Right cardiac atrium (tissue), 5 donors: ENCODE measurements at places on chromosomes 11 and 22.

- DNase-seq, result peak; percentile 12
Measured at GRCh38 chr11:1484061-1484671, 2.4 kb downstream of the MOB2 start.

- no peak for DNase-seq
Measured at GRCh38 chr11:57481915-57482781, 21.8 kb downstream of the RTN4RL2 start.

DNA sequence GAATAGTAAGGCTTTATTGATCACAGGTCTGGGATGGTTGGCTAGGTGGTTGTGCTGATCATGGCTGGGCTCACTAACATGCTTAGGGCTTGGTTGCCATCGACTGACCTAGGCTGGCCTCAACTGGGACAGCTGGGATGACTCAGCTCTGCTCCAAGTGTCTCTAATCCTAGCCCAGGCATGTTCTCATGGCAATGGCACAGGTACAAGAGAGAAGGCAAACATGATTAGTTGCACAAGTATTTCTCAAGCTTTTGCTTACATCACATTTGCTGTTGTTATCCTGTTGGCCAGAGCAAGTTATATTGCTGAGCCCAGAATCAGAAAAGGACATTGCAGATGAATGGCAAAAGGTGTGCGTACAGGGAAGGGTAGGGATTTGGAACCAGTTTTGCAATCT, 68.5 kb upstream of the SLC35C1 start:
- no peak for DNase-seq

- no peak for DNase-seq
Measured at GRCh38 chr22:28801845-28802594, 1.7 kb upstream of the XBP1 start.

- no peak for DNase-seq
Measured at GRCh38 chr11:57175478-57175877, 6.3 kb upstream of the LRRC55 start.

DNA sequence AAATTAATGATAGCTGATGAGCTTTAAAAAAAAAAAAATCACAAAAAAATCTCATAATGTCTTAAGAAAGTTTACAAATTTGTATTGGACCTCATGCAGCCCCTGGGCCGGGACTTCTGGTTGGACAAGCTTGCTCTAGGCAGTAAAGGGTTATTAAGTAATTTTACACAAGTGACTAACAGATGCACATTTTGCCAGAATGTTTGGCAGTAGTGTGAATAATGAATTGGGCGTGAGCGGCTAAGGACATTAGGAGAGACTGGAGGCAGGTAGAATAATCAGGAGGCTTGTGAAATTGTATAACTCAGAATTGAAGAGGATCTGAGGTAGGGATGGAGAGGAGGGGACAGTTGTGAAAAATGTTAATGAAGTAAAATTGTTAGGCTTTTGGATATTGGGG, 77.4 kb downstream of the HIPK3 start:
- DNase-seq, result no peak

- no peak for DNase-seq
Measured at GRCh38 chr11:93589347-93589746, 46.2 kb upstream of the SMCO4 start.

GRCh38 chr22:20299746-20300136, 20.1 kb downstream of the DGCR6L start:
- DNase-seq, result no peak

GRCh38 chr11:62830904-62831519, 839 bp downstream of the STX5 start:
- DNase-seq, result peak; percentile 37

DNA sequence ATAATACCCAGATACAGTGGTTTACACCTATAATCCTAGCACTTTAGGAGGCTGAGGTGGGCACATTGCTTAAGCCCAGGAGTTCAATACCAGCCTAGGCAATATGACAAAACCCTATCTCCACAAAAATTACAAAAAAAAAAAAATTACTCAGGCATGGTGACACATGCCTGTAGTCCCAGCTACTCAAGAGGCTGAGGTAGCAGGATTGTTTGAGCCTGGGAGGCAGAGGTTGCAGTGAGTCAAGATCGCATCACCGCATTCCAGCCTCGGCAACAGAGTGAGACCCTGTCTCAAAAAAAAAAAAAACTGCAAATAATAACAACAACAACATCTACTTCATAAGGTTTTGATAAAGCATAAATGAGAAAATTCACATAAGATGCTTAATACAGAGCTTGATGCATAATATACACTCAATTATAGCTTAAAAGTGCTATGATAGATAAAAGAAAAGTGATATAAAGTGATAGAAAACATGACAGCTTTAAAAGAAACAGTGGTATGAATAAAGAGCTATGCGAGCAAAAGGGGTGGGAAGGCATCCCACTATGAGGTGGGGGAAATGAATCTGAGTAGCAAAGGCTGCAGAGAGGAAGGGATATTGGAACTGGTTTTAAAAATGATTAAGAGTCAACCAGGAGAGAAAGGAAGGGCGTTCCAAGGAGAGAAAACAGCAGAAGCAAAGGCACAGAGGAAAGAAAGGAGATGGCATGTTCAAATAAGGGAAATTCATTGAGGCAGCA, 197.6 kb downstream of the KIF18A start:
- no peak for DNase-seq
